ENCODE measurements at places on chromosomes 1 and 21.

DNA sequence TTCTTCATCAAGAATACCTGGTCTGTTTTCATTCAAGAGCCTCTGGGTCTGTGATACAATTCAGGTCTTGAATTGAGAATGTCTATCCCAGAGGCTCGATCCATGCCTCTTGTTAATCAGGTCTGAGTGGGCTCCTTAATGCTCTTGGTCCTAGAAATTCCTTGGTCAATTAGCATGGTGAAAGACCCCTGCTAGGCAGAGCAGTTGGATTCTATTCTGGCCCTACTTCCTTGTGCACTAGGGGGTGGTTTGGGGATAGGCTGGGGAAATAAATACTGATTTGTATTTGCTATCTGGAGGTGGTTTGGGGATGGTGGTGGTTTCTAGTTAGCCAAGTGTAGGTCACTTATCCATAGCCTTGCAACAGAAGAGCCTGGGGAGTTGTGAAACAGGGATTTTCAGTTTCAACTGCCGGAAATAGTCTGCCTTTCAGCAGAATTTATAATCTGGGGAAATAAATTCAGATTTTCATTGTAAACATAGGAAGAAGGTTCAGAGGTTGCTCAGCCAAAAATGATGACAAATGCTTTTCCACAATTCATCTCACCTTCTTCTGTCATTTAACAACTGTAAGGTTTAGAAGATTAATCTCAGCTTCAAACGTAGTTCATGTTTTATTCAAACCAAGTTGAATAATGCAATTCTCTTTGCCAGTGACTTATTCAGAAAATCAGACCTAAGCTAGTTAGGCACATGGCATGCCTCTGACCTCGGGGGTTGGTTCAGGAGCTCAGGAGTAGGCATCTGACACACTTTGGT, 22.2 kb upstream of the SCAF4 start:
- DNase-seq = no peak

DNA sequence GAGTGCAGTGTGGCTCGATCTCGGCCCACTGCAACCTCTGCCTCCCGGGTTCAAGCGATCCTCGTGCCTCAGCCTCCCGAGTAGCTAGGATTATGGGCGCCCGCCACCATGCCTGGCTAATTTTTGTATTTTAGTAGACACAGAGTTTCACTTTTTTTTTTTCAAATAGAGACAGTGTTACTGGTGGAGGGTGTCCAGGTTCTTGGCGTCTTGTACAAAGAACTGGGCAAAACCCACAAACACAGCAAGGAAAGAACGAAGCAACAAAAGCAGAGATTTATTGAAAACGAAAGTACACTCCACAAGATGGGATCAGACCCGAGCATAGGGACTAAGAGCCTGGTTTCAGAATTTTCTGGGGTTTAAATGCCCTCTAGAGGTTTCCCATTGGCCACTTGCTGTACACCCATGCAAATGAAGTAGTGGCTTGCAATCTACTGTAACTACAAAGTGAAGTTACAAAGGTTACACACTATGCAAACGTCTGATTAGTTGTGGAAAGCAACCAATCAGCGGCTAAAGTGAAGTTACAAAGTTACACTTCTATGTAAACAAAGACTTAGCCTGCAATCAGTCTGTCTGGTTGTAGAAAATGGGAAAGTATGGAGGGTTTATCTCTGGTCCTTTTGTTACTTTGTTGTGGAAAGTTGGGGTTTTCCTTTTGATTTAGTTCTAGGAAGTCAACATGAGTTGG, 199.1 kb downstream of the DYRK1A start:
- no peak for DNase-seq

DNA sequence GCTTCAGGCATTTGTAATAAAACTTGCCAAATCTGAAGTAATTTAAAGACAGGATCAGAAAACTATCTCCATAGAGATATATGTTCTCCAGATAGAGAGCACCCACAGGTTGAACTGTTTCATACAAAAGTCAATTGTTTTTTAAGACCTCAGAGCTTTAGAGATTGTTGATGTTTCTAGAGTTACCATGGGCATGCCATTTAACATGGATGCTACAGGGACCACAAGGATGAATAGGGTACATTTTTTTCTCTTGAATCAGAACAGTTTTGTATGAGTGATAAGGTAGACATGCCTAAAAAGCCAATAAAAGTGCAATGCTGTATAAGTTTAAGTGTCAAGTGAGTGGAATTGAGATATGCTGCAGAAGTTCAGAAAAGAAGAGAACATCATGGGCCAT, 511.0 kb upstream of the CAMK1G start:
- no peak for DNase-seq

GRCh38 chr1:197776351-197777105, 1.2 kb upstream of the DENND1B start:
- no peak for DNase-seq

DNA sequence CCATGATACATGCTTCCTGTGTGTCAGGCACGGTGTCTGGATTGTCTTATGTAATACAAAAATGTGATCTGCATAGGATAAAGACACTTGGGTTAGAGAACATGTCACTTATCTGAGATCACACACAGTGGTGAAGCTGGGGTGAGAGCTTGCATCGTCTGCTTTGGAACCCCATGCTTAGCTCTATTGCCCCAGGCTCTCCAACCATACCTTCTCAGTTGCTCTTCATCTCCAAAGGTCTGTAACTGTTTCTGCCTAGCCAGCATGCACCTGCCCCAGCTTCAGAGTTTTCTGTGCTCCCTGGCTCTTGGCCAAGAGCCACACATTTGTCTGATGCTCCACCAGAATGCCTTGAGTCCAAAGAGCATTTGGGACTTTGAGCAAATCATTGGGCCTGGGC, 93.9 kb upstream of the COG2 start:
- DNase-seq = no peak

DNA sequence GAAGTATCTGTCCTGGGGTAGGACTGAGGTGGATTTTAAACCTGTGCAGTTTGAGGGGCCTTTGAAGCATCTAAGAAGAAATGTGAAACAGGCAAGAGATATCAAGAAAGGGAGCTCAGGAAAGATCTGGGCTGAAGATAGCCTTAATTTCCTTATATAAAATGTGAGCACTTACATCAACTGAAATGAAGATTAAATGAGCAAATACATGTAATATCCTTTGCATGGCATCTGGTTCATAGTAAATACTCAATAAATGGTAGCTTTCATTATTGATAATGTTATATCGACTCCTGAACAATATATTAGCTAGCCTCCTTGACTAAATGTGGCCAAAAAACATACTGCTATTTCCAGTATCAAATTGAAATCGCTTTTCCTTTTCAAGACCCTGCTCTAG, 2.5 kb downstream of the LIN9 start:
- DNase-seq = no peak

GRCh38 chr1:111511370-111511769, 7.9 kb upstream of the ADORA3 start:
- no peak for DNase-seq

- no peak for DNase-seq
These were observed 41.1 kb downstream of the PRKAA2 start for GRCh38 chr1:56686169-56686568.

GRCh38 chr1:157955857-157956256, 37.6 kb upstream of the KIRREL1 start:
- DNase-seq = no peak

DNA sequence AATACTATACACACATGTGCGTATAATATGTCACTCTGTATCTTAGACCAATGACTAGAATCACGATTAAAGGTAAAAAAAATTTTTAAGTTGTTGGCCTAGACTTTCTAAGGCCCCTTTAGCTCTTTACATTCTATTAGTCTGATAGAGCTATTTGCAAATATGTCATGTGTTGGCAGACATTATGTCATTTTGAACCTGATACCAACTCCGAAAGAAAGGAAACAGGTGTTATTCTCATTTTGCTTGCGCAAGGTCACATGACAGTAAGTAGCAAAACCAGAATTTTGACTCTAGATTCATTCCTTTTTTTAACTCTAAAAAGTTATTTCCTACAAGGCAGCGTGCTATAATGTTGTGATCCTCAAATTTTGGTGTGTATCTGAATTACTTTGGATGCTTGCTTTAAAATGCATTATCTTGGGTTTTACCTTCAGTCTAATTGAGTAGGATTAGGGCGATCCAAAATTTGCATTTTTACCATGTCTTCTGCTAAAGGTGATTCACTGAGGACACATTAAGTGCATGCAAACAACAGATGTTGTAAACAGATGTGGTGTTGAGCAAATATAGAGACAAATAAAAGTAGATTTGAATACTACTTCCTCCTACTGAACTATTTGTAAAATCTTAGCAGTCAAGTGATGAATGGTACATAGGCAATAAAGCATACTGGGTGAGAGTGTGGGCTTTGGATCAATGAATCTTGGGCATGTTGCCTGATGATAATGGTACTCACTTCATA, 63.5 kb upstream of the KIAA1614 start:
- no peak for DNase-seq

GRCh38 chr21:34771512-34772028, 102.8 kb downstream of the CLIC6 start:
- no peak for DNase-seq

DNA sequence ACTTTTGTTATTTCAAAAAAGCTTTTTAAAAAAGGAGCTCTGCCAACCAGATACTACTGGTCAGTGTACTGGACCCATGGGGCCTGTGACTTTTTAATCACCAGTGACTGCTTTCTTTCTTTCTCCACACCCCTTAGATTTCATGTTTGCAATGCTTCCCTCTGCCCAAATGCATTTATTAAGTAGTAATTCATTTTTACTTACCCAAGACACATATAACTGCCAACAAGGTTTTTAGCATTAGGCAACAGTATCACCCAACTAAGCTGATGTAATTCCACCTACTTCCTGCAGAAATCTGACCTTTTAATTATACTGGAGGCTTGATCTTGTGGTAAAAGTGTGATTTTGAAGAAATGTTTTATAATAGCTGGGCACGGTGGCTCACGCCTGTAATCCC, 12.5 kb downstream of the MECR start:
- DNase-seq = no peak

DNA sequence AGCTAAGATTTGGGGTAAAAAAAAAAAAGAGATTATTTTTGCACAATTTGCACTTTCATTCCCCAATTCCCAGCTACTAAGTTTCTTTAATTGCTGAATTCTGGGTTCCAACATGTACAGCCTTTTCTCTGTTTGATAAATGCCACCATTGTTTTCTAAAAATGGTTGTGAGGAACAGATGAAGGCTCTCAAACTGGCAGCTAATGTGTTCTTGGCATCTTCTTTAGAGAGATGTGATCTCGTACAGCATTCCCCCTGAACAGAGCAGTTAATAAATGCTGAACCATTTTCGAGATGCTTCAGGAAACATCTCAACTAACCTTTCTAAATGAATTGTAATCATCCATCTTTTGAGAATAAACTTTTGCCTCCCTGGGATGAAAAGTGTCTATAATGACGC, 107.9 kb upstream of the DYNLT5 start:
- DNase-seq = no peak

DNA sequence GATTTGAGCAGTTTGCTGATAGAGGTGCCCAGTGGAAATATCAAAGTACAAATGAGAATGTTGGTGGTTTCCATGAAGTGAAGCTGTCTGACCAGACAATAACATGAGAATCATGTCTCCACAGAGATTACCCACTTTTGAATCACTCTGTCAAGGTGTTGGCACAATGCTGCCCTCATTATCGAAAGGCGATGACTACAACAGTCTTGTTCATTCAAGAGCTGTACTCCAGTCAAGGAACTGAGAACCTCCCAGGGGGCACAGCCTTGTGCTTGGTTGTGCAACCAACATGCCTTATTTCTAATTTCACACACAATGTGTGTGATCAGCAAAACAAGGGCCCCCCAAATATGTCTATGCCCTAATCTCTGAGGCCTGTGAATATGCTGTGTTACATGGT, 35.7 kb downstream of the ETS2 start:
- DNase-seq = no peak

- no peak for DNase-seq
These were observed 39.3 kb upstream of the CSF3R start for GRCh38 chr1:36522021-36522420.

DNA sequence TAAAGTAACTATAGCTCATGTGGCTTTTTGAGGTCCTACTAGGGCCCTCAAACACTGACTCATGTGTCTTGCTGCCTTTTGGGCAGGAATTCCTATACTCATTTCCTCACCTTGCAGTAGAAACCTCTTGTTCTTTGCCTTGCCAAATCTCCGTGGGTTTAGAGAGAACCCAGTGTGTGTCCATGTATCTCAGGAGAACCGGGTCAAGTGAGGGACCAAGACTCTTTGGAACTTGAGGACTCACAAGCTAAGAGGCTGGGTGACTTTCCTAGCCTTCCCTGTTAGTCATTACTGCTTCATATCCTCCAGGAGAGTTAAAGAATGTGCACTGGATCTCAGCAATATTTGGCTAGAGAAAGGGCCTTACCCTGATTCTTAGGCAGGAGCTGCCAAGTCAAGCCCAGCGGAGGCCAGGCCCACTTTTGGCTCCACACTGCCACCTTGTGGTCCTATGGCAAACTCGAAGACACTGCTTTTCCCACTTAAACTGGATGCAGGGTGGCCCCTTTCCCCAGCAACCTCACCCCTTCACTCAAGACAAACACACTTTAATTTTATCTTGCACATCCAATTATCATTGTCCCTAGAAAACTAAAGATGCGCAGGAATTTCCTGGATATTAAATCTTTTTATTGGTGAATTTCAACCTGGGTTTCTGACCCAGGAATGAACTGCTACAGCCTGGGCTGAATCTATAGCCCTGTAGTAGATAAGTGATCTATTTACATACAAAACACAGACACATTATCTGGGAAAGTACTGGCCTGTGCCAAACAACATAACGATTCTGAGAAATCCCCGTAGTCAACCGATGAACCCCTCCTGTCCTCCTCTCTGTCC, 10.6 kb downstream of the AVPR1B start:
- DNase-seq = peak; percentile 50

GRCh38 chr1:112393631-112393974, 2.4 kb upstream of the CTTNBP2NL start:
- DNase-seq = no peak

- DNase-seq = no peak
These were observed 34.0 kb upstream of the CRNN start for GRCh38 chr1:152448095-152448494.

DNA sequence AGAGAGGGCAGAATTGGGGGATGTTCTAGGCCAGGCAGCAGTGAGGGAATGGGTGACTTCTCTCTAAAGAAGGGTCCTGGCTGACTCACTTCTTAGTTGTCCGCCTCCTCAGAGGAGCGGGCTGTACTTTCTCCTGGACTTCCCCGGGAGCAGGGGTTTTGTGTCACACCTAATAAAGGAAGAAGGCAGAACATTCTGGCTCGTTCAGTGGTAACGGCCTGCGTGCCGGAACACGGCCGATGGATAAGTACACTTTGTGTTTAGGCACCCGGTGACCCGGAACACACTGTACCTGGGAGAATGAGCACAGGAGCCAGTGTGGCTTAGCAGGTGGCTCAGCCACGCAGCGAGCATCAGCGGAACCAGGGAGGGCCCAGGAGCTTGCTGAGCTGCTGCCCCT, 84.7 kb downstream of the FBXO2 start:
- DNase-seq = no peak

Data from activated T-helper 1 cell treated with Interleukin-2 at 50 U/mL for 16 hours (primary cell).